ENCODE measurements at places on chromosomes 5 and 9.

GRCh38 chr9:126049088-126049487, 277.5 kb upstream of the MVB12B start:
- no peak for DNase-seq

GRCh38 chr5:111513131-111513520, 791 bp upstream of the STARD4 start:
- no peak for DNase-seq

DNA sequence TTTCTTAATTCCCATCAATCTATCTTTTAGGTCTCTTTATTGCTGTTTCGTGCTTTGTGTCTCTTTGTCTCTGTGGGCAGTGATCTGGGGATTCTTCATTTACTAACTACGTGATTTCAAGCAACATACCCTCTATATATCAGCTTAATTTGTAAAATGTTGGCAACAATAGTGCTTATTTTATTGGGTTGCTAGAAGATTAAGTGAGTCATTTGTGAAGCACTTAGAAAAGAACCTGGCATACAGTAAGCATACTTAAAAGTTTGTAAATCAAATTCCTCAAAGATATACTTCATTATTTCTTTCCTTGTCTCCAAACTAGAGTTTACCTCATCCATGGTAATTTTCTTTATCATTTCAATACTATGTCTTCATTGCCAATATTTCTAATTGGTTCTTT, 669.7 kb downstream of the MAT2B start:
- DNase-seq = no peak

- no peak for DNase-seq
Observed at GRCh38 chr5:82307451-82307850, 29.3 kb upstream of the RPS23 start.

- DNase-seq = no peak
Observed at GRCh38 chr5:168531987-168532864, 3.1 kb downstream of the FBLL1 start.

GRCh38 chr9:4855841-4856240, 63.1 kb downstream of the RCL1 start:
- no peak for DNase-seq

DNA sequence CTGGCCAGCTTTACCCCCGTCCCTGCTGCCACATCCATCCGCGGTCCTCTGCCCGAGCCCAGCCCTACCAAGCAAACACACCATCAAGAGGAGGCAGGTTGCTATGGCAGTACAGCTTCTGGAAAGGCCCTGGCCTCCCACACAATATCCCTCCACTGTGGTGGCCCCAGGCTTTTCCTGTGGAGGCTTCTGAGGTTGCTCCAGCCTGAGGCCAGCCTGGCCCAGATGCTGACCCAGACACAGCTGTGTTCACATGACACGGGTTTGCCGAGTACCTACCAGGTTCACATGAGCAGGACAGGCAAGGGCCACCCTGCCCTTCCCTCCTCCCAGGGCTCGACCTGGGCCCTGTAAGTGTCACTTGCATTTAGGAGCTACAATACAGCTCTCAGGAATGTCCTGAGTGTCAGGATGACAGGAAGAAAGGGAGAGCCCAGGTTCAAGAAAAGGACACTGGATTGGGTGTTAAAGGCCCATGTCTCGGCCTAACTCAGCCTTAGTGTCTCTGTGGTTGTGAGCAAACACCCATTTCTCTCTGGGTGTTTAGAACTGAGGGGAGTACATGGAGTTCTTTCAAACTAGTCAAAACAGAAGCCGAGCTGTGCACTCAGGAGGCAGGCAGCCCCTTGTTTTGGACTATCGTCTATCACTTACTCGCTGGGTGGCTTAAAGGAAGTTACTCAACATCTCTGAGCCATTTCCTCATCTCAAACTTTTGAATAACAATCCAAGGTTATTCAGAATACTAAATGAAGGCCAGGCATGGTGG, 40.2 kb downstream of the NAIF1 start:
- DNase-seq = no peak

All from activated CD4-positive, alpha-beta T cell treated with anti-CD3 and anti-CD28 coated beads for 4 hours (primary cell).